ENCODE measurements at places on chromosomes 6 and 20.

- peak; percentile 65 for DNase-seq
Observed at GRCh38 chr6:53916804-53917463, 122.1 kb downstream of the LRRC1 start.

DNA sequence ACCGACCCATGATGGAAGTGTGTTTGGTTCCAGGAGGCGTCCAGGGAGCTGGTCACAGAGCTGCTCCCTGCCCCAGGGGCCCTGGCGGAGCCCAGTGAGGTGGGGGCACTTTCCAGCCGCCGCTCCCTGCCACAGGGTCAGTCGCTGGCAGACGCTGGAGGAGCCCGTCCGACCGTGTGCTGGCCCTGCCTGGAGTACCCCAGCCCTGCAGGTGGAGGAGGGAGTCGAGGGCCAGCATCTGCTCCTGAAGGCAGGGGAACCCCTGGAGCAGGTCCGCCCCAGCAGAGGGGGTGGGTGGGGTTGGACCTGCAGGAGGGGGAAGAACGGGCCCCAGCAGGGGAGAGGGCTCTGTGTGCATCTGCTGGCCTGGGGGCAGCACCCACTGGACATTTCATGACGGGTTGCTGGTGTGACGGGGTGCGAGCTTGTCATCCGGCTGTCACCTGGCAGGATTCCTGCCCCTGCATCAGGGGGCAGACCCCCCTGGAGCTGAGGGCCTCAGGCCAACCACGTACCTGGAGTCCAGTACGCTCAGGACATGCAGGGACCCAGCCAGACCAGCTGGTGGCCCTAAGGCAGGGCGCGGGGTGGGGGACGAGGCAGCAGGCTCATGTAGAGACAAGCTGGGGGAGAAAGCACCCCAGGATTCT, 32.3 kb upstream of the GATA5 start:
- DNase-seq = no peak

DNA sequence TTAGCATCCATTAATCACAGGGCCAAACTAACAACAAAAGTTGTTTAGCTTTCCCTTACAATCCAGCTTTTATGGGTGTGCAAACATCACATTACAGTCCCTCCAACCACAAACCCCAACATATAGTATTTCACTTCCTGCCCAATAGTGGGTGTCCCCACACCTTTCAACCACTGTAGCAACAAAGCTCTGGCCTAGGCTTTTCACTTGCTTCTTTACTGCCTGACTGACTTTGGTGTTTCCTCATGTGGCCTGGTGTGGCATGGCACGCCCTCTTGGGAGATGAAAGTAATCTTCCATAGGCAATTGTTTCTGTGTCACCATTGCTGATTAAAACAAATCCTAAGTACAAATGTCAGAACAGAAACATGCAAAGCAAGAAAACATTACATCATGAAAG, 46.3 kb downstream of the MCM8 start:
- DNase-seq = no peak

DNA sequence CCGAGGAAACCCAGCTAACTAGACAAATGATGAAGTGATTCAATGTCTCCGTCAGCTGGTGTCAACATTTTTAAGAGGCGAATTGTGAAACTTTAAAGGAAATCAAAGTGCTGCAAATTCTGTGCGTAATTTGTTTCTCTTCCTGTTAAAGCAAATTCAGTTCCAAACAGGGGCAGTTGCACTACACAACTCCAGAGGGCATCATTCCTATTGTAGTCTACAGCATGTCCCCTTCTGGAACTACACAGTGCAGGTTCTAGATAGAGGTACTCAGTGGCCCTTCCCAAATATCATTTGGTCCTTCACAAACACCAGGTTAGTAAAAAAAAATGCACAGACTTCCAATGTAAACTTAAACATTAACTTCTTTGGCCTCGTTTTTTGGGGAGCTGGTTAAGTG, 38.3 kb upstream of the SMLR1 start:
- DNase-seq = no peak

DNA sequence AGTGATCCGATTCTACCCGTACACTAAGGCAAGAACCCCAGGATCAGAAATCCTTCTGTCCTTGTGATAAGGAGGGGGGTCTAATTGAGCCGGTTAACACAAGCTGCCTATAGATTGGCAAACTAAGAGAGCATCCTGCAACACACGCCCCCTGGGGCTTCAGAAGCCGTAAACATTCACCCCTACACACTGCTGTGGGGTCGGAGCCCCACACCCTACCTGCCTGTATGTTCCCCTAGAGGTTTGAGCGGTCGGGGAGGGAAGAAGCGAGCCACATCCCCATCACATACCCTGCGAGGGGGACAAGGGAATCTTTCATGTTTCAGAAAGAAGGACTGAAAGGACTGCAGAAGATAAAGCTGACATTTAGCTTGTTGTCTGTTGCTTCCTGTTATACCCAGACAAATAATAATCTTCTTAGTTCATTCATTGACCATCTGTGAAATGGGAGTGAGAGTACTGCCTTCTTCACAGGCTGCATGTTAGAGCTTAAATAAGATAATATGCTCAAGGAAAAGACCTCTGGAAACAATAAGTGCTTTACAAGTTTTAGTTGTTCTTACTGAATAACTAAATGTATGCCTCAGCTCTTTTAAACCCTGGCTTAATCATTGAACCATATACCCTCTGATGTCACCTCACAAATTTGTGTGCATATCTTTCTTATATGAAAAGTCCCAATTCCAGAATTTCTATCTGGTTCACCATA, 74.2 kb upstream of the RNF217 start:
- DNase-seq = no peak

DNA sequence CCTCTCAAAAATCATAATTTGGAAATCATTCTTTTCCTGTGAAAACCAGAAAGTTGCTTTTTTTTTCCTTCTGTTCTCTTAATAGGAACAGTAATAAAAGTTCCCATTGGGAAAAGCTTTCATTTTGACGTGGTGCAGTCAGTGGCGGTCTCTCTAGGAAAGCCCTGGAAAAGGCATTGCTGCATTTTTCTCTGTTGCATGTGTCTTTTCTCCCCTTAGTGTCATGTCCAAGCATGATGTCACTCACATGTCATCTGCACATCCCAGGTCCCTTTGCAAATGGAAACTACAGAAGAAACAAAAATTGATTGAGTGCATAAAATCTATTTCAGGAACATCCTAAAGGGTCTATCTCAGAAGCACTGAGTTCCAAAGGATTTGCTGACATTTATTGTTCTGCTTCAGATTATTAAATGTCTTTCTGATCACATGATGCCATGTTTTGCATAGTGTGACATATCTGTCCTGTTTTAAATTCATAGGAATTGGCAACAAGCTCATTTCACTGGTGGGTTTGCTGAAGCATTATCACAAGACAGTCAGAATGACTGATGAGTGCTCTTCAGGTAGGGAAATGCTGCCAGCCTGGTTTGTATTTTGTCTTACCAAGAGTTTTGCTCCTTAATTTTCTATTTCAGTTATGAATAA, 208.7 kb downstream of the SOX4 start:
- DNase-seq = no peak

DNA sequence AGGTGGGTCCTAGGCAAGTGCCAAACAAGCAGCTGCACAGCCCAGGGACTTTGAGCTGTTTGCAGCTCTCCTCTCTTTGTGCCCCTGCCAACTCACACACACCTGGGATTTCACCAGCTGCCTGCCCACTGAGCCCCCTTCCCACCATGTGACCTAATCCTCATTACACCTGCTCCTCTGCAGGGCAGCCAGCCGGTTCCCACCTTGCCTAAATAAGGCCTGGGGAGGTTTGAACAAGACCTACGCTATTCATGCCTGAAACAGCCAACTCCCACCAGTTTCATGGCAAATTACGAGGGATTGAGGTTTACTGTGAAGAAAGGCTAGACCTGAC, 92.6 kb upstream of the SOX4 start:
- DNase-seq = no peak

All from Ammon's horn (tissue), 1 donor.